Smooth muscle cell of trachea (primary cell): ENCODE measurements at places on chromosomes 5 and 9. TPM values are rescaled to one million over a fixed set of nuclear protein-coding genes. Genes with fewer than 3 reads are reported as not detected.

SPINK1 gene
- not detected in 2 replicates for total RNA-seq

FAM221B gene
- total RNA-seq: not detected in 2 replicates

TAF1L gene
- under 0.01 TPM in 2 replicates for total RNA-seq

PCDHGA11 gene
- total RNA-seq: 23.0 and 26.9 TPM in 2 replicates

FGF10 gene
- 1.7 and 7.3 TPM in 2 replicates for total RNA-seq

ZNF474 gene
- total RNA-seq: 0.33 TPM in 1 of 2 replicates, not detected in the other

OLFML2A gene
- 3.6 and 28.8 TPM in 2 replicates for total RNA-seq

TOR4A gene
- total RNA-seq: 25.5 and 28.9 TPM in 2 replicates

CCNJL gene
- total RNA-seq: 0.15 and 0.17 TPM in 2 replicates

NRG2 gene
- 0.66 and 0.73 TPM in 2 replicates for total RNA-seq

CFAP77 gene
- not detected in 2 replicates for total RNA-seq

ADAMTSL2 gene
- under 0.01 and 0.15 TPM in 2 replicates for total RNA-seq

IL13 gene
- not detected in 2 replicates for total RNA-seq

EIF4EBP3 gene
- 1.5 and 3.3 TPM in 2 replicates for total RNA-seq
